ENCODE measurements at places on chromosomes 3 and 15.

DNA sequence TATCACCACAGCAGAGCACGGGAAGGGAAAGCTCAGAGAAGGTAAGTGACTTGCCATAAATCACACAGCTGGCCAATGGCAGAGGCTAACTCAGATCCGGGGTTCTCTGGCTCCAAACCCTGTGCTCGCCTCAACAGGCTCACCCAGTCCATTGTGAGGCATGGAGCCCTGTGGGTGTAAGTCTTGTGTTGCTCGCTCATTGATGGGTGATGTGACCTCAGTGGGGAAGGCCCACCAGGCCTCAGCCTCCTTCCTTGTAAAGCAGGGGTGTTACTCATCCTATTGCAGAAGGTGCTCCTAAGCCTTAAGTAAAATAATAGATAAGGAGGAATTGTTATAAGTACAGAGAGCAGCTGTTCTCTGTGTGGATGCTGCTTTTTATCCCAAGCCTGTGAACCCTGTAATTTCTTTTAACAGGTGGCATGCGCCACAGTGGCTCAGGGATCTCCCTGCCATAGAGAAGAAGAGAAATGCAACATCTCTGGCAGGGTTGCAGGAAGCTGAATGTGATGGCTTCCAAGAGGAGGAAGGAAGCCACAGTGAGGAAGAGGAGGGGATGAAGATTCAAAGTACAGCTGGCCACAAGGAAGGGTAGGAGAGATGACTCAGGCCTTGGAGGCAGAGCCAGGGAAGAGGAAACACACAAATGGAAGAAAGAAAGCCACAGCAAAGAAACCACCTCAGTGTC, 30.9 kb upstream of the SPSB4 start:
- DNase-seq: peak; percentile 41

DNA sequence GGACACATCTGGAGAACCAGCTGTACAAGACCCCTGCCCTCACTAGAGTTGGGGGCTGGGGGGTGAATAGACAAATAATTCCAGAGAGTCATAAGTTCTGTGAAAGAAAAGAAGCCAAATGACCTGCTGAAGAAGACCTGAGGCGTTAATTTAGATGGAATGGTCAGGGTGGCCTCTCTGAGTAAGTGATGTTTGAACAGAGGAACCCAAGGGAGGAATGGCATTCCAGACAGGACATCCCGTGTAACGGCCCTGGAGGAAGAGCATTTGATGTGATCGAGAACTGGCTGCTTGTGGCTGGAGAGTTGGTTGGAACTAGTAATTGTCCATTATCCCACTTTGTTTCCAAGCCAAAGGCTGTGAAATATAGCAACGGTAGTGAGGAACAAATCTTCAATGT, 1.7 kb downstream of the NR2C2 start:
- DNase-seq: no peak

DNA sequence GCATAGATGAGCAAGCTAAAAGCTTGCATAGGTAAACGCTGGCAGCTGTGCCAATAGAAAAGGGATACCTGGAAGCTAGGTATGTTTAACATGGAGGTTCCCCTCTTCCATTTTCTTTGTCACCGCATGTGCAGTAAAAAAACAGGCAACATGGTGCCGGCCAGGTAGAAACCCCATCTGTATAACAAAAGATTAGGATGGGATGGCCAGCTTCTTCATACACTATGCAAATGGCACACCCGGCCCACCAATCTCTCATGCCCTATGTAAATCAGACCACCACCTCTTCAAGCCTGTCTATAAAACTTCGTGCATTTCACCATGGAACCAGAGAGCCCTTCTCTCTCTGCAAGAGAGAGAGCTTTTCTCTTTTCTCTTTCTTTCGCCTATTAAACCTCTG, 224.3 kb upstream of the P2RY1 start:
- DNase-seq: no peak

- DNase-seq: no peak
Measured at GRCh38 chr15:29090617-29091466, 178.8 kb downstream of the NSMCE3 start.

GRCh38 chr15:89912145-89912673, 543 bp downstream of the ARPIN start:
- DNase-seq: no peak

- DNase-seq: no peak
Measured at GRCh38 chr15:92954578-92954977, 54.5 kb downstream of the CHD2 start.

GRCh38 chr3:126524429-126524988, 554 bp downstream of the CHST13 start:
- no peak for DNase-seq

DNA sequence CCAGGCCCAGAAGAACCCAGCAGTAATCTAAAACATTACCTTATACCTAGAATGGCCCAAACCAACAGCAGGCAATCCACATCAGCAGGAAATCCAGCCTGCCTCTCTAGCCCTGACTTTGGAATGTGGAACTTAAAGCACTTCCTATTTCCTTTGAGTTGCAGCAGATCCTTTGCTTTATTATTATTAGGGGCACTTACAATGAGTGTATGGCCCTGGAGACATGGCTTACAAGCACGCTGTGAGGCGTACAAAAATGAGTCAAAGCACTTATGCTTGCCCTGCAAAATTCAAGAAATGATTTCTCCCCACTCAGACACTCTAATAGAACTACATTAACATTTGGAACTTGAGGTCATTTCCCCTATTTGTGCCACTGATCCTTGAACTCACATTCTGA, 9.5 kb upstream of the KNSTRN start:
- DNase-seq: no peak

GRCh38 chr15:63860155-63860554, 26.4 kb upstream of the HERC1 start:
- DNase-seq: no peak

DNA sequence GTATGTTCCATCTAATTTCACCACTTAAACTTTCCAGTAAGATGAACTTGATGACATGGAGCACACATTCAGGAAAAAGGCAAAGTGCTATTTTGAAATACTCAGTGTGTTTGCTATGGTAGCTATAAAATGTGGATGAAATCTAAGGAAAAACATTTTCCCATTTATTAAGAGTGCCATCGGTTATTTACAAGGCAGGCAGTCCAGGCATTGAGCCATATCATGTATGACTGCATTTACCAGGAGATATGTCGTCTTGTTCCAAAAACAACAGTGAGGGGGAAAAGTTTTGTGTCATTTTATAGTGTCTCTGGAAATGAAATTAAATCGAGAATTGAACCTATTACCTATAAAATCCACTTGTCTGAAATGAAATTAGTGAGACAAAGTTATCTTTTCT, 13.7 kb downstream of the ANXA2 start:
- DNase-seq: peak; percentile 71

DNA sequence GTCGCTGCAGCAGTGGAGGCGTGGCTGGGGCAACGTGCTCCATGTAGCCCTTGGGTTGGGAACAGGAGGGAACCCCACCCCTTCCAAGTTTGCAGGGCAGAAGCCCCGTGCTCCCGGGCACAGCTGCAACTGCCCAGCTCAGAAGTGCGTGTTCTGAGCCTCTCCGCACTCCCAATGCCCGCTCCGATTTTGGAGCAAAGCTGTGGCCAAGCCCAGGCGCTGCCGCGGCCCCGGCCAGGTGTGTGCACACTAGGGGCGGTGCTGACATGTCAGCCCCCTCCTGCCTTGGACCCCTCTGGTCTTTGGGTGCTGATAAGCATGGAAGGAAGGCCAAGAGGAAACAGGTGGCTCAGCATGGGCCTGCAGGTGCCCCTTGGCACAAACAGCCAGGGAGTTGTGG, 87.6 kb upstream of the TTBK2 start:
- DNase-seq: no peak

DNA sequence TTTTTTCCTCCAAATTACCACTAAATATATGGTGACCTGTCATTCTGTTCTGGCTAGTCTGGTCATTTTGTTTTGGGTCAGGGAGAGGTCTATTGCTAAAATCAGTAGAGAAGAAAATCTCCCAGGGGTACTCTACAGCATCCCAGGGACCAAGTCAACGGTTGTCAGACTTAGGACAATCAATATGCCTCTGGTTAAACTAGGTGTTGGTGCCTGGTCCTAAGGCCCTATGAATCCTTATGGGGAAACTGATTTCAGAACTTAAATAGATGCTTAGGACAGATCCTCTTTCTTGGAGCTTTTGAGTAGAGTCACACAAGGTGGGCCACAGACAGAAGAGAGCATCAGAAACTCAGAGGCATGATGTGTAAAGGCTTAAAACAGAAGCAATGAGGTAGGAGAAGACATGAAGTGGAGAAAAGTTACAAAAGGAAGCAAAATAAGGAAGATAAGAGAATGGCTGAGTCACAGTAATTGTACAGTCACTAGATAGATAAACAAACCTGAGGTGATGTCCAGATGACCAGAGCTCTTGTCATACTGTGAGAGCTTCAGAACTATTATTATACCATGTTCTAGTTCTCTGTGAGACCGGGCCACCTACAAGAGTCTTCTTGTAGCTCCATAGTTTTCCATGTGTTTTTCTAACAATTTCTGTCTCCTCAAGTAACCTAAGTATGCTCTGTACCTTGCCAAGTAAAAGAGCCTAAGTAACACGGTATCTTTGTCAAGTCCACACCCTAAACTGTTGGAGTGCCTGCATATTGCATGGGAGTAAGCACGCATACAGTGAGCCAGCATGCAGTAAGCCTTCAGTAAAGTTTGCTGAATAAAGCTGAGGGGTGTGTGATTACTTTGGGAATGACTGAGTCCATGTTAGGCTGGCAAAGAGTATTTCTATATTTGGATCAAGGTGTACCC, 44.6 kb upstream of the LEKR1 start:
- DNase-seq: peak; percentile 70

GRCh38 chr3:14488286-14489041, 51.7 kb downstream of the GRIP2 start:
- no peak for DNase-seq

GRCh38 chr3:60770532-60770931, 480.7 kb downstream of the FHIT start:
- no peak for DNase-seq

DNA sequence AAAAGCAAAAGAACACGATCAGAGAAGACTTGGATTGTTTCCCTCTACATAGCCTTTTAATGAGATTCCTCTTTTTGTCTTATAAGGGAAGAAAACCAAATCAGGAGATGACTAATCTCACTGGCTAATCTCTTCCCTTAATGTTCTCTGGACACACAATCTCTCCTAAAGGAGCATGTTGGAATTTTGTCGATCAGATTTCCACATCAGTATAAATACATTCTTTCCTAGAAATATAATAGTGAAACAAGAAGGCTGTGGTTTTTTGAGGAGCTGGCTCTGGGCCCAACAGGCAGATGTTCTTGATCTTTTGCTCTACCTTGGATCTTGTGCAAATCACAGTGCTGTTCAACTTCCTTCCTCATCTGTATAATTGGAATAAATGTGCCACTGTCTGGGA, 94.0 kb downstream of the GTPBP8 start:
- peak; percentile 97 for DNase-seq

DNA sequence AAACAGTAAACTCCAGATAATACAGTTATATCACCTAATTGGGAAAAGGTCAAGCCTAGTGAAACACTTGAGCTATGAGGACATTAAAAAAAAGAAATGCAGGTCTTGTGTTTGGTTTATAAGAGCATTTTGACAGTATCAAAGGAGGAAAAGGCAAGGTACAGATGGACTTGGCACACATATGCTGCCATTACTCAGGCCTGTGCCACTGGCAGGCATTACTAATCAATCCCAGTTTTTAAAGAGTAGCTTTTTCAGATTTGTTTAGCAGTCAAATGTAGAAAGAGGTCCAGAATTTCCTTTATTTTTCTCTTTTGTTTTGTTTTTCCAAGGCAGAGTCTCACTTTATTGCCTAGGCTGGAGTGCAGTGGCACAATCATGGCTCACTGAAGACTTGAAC, 38.9 kb downstream of the MDFIC2 start:
- peak; percentile 22 for DNase-seq

DNA sequence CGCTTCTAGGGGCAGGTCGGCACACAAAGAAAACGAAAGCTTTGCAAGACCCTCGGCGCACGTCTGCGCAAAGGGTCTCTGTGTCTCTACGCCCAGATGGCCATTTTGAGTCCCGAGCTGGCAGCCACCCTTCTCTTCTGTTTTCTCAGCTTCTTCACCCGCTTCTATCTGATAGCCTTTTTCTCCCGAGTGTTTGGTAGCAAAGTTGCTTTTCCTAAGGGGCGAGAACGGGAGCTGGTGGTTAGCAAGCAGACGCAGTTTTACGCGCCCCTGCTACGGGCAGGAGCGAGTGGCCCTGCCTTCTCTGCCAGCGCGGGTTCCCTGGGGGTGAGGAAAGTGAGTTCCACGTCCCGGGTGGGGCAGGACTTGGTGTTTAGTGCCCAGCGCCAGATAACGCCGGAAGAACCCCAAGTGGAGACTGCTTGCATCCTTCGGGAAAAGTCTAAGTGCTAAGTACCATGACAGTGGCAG, 2.9 kb upstream of the MKRN2 start:
- DNase-seq: peak; percentile 18

- DNase-seq: no peak
Measured at GRCh38 chr3:139746481-139746880, 68.7 kb upstream of the NMNAT3 start.

- DNase-seq: no peak
Measured at GRCh38 chr15:100570275-100570674, 31.7 kb downstream of the LINS1 start.

DNA sequence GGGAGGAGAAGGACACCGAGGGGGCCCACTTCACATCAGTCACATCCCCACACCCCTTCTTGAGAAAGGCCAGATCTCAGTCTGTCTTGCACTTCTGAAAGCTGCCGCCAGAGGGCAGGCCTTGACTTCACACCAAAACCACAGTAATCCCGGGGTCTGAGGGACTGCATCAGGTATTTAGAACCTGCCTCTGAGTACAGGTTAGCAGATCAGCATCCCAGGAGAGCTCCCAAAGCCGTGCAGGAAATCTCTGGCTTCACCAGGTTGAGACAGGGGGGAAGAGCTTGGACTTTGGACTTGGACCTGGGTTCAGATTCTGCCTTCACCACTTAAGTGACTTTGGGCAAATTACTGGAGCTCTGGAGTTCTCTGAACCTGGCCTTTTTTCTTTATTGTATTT, 50.3 kb downstream of the LHFPL4 start:
- peak; percentile 20 for DNase-seq

- DNase-seq: peak; percentile 37
Measured at GRCh38 chr3:25372167-25372566, 55.9 kb upstream of the RARB start.

- peak; percentile 98 for DNase-seq
Measured at GRCh38 chr3:105598042-105598796, 231.5 kb downstream of the ALCAM start.

DNA sequence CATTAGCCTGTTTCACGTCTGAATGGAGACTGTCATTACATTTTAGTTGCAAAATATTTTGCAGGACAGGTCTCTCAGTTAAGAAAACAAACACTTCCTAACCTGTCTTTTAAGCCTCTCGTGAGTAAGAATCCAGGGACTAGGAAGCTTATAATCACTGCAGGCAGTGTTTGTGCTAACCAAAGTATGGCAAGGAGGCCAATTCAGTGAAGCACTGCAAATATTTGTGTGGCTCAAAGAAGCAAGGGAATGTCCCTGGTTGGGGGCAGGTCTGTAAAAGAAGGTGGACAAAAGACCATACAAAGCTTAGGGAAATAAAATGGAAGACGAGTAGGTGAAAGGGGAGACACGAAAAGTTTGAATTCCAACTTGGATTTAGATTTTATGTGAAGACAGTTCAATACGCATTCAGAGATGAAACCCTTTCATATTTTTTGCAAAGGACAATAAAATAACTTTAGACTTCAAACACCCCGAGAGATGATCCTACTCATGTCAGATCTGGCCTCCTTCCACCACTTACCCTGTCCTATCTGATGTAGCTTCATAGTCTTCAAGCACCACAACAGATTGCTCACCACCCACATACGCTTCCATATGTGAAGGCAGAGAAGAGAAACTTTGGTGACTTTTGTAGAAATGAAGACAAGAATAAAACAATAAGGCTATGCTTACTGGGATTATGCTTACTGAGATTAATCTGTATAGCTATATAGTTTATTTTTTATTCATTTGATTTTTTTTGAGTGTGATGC, 240.9 kb downstream of the TUSC7 start:
- DNase-seq: no peak

Measured in astrocyte (in vitro differentiated cells and primary cell).